ENCODE measurements at places on chromosomes 3 and 15.
A peak's percentile ranks its signal among the peaks of the same experiment; 100 is the strongest.

- no peaks in the 10 kb centered on the region for H3K36me3 ChIP-seq
- H3K27ac ChIP-seq, result no peak overlapping the region
- no peak for DNase-seq
- H3K4me1 ChIP-seq, result peaks cover 8% of the 10 kb centered on the region
- H3K27me3 ChIP-seq, result no peaks in the 10 kb centered on the region
Observed at GRCh38 chr3:107990433-107990832, 100.4 kb downstream of the CD47 start.

DNA sequence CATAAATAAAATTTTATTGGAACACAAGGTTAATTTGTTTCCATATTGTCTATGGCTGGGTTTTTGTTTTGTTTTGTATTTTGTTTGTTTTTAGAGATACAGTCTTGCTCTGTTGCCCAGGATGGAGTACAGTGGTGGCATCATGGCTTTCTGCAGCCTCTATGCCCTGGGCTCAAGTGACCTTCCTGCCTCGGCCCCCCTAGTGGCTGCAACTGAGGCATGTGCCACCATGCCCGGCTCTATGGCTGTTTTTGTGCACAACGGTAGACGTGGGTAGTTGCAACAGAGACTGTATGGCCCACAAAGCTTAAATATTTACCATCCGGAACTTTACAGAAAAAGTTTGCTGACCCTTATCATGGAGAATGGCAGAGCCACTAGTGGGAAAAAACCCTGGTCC lies 46.8 kb upstream of the C3orf70 start:
- H3K36me3 ChIP-seq, result no peaks in the 10 kb centered on the region
- no peaks in the 10 kb centered on the region for H3K27me3 ChIP-seq
- no peak overlapping the region for H3K4me3 ChIP-seq
- H3K4me1 ChIP-seq, result no peaks in the 10 kb centered on the region
- DNase-seq, result no peak

DNA sequence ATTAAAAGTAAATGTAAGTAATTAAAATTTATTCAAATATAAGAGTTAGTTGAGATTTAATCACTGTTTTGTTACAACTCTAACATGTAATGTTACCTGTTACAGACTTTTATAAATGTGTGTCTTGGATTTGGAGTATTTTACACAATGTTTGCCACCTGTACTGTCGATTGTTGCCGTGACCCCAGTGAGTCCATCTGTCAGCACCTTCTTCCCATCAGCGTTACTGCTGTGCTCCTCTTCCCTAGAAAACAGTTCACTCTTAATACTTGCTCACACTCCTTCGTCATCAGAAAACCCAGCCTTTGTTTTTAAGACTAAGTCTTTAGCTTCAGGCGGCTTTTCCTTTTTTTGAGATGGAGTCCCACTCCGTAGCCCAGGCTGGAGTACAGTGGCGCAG lies 40.5 kb upstream of the FBXL22 start:
- peaks cover 34% of the 10 kb centered on the region for H3K36me3 ChIP-seq
- no peak for DNase-seq
- no peaks in the 10 kb centered on the region for H3K27me3 ChIP-seq
- H3K4me3 ChIP-seq, result no peak overlapping the region
- H3K4me1 ChIP-seq, result peaks cover 20% of the 10 kb centered on the region

GRCh38 chr15:91803260-91803659 lies 50.2 kb upstream of the SLCO3A1 start:
- DNase-seq, result no peak
- H3K27me3 ChIP-seq, result peaks cover 27% of the 10 kb centered on the region
- H3K27ac ChIP-seq, result no peak overlapping the region

GRCh38 chr3:53161820-53162671 lies 1.0 kb downstream of the PRKCD start:
- no peaks in the 10 kb centered on the region for H3K36me3 ChIP-seq
- peaks cover 73% of the 10 kb centered on the region for H3K4me1 ChIP-seq
- peak; percentile 78 for DNase-seq
- peak overlapping the region; percentile 91 for H3K4me3 ChIP-seq

DNA sequence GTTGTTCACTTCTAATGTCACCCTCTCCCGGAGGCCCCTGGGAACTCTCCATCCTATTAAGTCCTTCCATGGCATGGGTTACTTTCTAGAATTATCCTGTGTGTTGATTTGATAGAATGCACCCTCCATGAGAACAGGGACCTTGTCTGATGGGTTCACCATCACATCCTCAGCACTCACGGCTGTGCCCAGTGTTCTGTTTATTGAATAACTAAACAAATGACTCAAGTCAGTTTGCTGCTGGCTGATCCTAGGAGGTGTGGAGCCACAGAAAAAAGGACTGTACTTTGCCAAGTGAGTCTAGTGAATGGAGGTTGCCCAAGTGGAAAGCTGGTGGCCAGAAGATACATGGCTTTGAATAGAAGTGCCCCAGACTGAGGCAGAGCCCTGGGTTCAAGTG lies 48.5 kb upstream of the RAB6B start:
- no peaks in the 10 kb centered on the region for H3K36me3 ChIP-seq
- no peak for DNase-seq
- H3K27me3 ChIP-seq, result peaks cover 7% of the 10 kb centered on the region
- H3K27ac ChIP-seq, result no peak overlapping the region

- no peak for DNase-seq
- H3K4me3 ChIP-seq, result no peak overlapping the region
- no peaks in the 10 kb centered on the region for H3K36me3 ChIP-seq
Observed at GRCh38 chr3:110576960-110577359, 494.7 kb upstream of the NECTIN3 start.
